T-helper 2 cell treated with Interferon-gamma antibody and Interleukin-4, amounts not matched to agents 5 μg/mL and 100 μg/mL, for 36 hours (primary cell): ENCODE measurements at places on chromosomes 2 and 18.

DNA sequence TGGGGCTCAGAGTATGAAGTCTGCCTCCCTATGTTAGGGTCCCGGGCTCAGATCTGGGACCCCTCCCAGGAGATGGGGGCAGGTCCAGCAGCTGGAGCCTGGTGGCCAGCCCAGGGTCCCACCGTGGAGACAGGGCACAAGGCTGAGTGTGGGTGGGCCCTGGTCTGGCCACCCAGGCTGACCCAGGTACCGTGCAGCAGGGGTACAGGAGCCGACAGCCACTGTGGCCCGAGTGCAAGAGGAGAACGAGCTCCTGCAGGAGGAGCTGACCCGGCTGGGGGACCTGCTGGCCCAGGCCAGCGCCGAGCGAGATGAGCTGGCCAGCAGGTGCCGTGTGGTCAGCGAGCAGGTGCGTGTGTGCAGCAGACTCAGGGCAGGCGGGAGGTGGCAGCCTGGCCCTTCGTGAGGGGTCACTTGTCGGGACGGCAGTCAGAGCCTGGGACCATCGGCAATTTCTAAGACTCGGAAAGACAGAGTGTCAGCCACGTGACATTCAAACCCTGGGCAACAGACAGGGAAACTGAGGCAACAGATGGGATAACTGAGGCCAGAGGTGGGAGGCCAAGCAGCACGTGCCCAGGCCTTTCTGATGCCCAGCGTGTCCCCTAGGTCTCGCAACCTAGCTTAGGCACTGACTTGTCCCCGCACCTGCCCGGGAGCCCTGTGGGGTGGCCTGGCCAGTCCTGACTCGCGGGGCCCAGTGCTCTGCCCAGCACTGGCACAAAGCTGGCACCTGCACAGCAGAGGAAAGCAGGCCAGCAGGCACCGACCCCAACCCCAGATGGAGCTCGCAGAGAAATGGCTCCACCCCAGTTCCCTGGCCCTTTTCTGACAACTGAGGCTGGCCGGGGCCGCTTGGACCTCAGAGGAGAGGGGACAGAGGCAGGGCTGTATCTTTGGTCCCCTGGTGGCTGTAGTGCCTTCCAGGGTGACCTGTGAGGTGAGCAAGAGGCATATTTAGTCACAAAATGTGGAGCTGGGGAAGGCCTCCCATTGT is 13.9 kb downstream of the CROCC2 start:
- no peak for DNase-seq

- DNase-seq, result no peak
Measured at GRCh38 chr2:65025453-65026123, 30.6 kb upstream of the CEP68 start.

GRCh38 chr2:127153691-127154158 is 46.8 kb upstream of the BIN1 start:
- DNase-seq, result no peak

DNA sequence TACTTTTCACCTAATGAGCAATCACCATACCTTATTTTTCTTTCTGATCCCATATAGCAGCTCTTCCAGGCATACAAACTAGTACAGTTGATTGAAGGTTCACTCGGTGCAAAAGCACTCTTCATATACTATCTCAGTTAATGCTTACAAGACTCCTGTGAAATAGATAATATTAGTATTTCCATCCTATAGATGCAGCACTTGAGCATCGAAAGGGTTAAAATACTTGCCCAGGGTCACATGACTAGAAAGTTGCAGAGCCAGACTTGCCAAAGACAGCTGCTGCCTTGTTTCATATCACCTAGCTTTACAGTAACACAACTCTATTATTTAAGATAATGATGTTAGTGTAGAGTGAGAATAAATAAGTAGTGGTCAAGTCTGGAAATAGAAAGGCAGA is 466.0 kb upstream of the TNP1 start:
- no peak for DNase-seq

DNA sequence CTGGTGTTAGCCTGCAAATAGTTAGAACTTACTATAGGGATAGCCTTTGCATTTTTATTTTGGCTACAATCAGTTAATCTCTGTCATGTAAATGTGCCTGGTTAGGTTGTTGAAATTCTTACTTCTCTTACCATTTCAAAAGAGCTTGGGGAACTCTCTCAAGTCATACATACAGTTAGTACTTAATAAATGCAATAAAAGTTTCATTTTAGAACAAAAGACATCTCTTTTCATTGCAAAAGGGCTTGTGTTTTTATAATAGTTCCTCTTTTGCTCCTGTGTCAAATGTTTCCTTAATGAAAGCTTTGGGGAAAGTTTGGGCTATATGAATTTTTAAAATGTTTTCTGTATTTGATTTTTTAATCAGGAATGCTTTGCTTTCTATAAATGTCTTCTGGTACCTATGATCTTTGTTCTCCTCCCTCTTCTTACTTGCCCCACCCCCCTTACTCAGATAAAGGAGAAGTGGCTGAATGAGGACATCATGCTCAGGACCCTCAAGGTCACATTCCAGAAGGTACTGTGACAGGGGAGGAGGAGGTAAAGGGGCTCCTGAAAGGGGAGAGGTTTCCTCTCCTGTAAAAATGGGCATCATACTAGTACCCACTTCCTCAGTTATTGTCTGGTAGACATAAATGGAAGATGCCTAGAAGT is 13.6 kb downstream of the PTPN18 start:
- no peak for DNase-seq
